ENCODE measurements at places on chromosomes 4 and X.
A peak's percentile ranks its signal among the peaks of the same experiment; 100 is the strongest.

DNA sequence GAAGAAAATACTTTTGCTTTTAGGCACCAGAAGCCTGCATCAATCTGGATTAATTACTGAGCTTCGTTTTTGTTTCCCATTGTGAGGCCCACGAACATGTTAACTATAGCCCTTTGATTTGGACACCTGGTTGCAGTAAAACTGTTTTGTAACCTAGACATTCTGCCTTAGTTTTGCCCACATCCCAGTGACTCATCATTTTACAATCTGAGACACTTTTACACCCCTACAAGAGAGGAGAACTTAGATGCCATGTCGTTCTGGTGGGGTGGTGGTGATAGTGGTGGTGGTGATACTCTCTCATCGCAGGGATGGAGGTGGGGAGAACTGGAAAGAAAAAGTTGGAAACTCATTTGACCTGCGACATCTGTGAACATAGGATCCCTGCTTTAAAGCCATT is 1257.2 kb downstream of the ADGRL3 start:
- no peak for DNase-seq

- DNase-seq = no peak
Observed at GRCh38 chrX:153886915-153887314, 942 bp upstream of the L1CAM start.

- no peak for DNase-seq
Observed at GRCh38 chr4:21134994-21135393, 434.7 kb downstream of the PACRGL start.

- DNase-seq = no peak
Observed at GRCh38 chr4:41550308-41550707, 12.4 kb downstream of the LIMCH1 start.

GRCh38 chr4:56261027-56261426 is 126.3 kb downstream of the AASDH start:
- DNase-seq = peak; percentile 44

DNA sequence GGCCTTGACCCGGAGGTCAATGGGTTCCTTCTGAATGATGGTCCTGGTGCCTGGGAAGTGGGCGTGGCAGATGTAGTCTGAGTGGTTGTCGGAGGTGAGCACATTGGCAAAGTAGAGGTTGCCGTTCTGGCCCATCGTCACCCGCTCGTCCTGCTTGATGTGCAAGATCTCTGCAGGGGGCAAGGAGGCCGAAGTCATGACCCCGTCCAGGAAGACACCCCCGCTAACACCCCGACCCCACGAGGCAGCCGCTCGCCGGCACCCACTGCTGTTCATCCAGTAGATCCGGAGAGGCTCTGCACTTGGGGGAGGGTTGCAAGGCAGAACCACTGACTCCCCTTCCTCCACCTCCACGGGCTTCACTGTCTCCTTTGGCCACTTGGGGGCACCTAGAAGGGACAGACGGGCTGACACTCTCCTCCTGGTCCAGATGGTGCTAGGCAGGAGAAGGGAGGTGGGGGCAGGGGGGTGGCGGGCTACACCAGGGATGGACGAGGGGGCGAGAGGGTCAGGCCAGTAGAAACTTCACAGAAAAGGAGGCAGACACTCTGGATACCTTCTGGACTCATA is 15.1 kb downstream of the L1CAM start:
- DNase-seq = no peak

GRCh38 chrX:48901069-48901468 is 3.3 kb downstream of the PQBP1 start:
- DNase-seq = no peak

DNA sequence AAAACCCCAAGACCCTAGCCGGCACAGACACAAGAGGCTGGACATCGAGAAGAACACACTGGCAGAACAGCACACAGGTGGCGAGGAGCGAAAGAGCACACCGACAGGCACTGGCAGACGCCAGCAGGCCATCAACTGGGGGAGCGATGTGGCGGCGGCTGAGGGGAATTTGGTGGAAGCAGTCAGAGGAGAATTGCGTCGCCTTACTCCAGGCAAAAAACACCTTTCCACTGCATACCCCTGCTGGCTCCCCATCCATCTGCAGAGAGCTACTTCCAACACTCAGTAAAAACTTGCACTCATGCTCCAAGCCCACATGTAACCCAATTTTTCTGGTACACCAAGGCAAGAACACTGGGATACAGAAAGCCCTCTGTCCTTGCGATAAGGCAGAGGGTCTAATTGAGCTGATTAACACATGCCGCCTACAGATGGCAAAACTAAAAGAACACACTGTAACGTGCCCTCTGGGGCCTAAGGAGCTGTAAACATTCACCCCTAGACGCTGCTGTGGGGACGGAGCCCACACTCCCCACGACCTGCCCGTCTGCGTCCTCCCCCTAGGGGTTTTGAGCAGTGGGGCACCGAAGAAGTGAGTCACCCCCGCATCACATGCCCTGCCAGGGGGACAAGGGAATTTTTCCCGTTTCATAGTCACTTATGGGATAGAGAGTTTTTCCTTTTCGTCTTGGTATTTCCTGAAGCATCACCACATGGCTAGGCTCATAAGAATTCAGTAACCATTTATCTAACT is 262.3 kb downstream of the KCTD8 start:
- no peak for DNase-seq

- no peak for DNase-seq
Observed at GRCh38 chr4:26867914-26868684, 7.5 kb downstream of the STIM2 start.

GRCh38 chr4:22363787-22364186 is 152.1 kb downstream of the ADGRA3 start:
- no peak for DNase-seq

DNA sequence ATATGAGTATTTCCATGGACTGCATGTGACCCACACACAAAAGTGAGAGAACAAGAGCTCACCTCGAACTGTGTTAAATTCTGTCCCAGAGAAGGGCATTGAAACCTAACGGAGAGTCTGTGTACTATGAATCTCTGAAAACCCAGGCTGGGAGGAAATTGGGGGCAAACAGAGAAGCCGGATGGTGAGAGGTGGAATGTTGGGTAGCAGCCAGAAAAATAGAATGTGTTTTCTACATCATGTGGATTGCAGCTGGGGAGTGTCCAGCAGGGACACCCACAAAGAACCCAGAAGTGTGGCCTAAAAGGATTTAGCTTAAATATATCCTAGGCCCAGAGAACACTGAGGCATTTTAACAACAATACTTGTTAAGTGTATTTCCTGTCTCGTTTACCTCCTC is 38.6 kb downstream of the MND1 start:
- DNase-seq = no peak

- DNase-seq = no peak
Observed at GRCh38 chr4:46073778-46074177, 50.1 kb downstream of the GABRG1 start.

DNA sequence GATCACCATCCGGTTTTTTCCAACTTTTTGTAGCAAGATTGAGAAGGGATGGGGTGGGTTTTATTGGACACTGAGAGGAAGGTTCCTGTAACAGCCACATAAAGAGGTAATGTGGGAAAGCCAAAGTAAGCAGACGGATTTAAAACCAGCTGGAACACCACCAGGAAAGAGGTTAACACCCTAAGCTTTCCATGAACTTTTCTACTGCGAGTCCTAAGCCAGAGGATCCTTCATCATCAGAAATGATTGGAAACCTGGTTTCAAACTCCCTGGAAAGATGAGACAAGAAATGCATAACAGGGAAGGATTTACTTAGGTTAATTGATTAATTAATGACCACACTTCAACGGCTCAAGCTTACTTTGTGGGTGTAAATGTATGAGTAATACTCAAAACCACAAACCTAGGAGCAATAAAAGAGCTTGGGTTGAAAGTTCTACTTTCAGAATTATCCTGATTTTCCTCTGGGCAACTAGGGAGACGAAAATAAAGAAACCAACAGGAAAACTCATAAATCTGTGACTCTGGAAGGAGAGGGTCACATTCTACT is 91.5 kb downstream of the COX18 start:
- DNase-seq = no peak

- DNase-seq = no peak
Observed at GRCh38 chrX:19715711-19716638, 171.4 kb downstream of the SH3KBP1 start.

- DNase-seq = no peak
Observed at GRCh38 chr4:159071969-159072765, 30.7 kb upstream of the RAPGEF2 start.

Data from suppressor macrophage (primary cell).